Esophagus mucosa (tissue), 1 donor: ENCODE measurements at places on chromosomes 1 and 21. TPM values are rescaled to one million over a fixed set of nuclear protein-coding genes. Genes with fewer than 3 reads are reported as not detected.

- ATAC-seq: no peak
These were observed 164.0 kb downstream of the NEK7 start for GRCh38 chr1:198320759-198321158.

- no peak for ATAC-seq
These were observed 43.3 kb downstream of the GON4L start for GRCh38 chr1:155813672-155814071.

- peak; percentile 45 for ATAC-seq
These were observed 29.8 kb downstream of the UCK2 start for GRCh38 chr1:165857046-165857801.

- peak; percentile 29 for ATAC-seq
These were observed 95.7 kb upstream of the GCLM start for GRCh38 chr1:94004924-94005323.

DNA sequence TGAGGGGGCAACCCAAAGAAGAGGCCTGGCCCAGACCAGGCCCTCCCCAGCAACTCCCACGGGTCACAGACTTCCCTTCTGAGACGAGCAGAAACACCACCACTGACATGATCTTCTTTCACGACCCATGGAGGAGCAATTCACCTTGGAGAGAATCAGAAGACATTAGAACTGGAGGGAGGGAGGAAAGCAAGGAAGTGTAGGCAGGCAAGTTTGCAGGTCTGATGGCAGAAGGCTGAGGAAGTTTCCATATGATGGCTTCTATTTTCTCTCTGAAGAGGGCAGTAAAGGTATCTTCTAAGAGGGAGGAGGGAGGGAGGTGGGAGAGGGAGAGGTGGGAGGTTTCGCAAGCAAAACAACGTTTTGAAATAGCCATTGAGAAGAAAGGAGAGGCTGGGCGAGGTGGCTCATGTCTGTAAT, 1.4 kb upstream of the UBXN10 start:
- ATAC-seq: no peak

- ATAC-seq: no peak
These were observed 552.1 kb downstream of the LMO4 start for GRCh38 chr1:87880764-87881163.

DNA sequence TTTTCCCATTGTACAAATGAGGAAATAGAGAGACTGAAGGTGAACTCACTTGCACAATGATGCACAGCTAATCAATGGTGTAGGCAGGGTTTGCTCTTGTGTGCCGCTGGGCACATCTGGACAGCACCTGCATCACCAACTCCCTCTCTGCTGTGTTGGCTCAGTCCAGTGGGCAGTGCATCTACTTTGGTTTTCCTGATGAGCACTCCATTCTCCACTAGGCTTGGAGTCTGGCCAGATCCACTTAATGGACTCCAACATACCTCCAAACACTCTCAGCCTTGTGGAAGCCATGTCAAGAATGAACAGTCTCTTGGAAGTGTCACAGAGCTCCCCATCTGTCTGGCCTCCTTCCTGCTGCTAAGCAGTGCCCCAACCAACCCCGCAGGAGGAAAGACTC, 152.2 kb downstream of the HIVEP3 start:
- peak; percentile 17 for ATAC-seq

The PRELP gene
- total RNA-seq: 1.5 TPM
